EL (cell line): ENCODE measurements at places on chromosomes 4 and X.

DNA sequence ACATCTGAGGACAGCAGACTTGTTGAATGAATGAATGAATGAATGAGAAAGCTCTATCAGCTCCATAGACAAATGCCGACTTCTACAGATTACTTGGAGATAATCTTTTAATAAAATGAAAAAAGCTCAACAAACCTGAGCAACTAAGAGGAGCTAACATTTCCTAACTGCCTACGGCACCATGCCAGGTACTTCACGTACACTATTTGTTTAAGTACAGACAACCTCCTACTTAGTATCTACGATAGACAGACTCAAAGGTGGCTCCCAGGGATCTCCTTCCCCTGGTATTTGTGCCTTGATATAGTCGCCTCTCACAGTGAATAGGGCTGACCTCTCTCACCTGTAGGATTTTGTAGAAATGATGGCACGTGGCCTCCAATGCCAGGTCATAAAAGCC lies 412.2 kb upstream of the FAT1 start:
- DNase-seq, result no peak

DNA sequence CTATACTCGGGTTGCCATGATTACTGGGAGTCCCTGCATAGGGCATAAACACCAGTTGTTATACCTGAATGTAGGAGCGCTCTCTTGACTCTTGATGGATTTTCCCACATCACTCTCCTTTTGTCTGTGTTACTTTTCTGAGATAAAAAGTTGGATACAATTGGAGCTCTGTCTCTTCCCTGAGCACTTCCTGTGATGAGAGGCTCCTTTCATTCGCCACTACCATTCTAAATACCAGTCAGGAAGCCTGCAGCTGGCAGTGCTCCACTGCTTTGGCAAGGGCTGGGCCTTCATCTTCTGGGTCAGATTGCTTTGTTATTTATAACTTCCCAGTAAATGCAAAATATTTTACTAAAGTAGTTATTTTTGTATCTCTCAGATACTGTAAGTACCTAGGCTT lies 13.9 kb downstream of the TCEANC start:
- no peak for DNase-seq

DNA sequence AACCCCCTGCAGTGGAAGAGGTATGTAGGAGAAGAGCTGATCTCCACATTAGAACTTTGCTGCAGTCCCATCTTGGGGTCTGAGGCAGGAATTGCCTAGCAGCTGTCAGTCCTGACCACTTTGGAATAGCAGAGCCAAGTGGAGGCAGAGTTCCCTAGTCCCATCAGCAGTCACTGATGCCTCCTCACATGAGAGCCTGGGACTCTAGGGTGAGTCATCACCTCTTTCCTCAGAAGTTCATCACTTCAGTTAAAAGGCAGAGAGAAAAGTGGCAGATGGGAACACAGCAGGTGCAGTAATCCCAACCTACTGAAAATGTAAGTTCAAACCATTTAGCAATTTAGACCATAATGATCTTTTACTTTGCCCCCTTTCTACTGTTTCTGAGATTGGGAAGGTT lies 73.9 kb upstream of the MED14 start:
- DNase-seq, result peak; percentile 29

DNA sequence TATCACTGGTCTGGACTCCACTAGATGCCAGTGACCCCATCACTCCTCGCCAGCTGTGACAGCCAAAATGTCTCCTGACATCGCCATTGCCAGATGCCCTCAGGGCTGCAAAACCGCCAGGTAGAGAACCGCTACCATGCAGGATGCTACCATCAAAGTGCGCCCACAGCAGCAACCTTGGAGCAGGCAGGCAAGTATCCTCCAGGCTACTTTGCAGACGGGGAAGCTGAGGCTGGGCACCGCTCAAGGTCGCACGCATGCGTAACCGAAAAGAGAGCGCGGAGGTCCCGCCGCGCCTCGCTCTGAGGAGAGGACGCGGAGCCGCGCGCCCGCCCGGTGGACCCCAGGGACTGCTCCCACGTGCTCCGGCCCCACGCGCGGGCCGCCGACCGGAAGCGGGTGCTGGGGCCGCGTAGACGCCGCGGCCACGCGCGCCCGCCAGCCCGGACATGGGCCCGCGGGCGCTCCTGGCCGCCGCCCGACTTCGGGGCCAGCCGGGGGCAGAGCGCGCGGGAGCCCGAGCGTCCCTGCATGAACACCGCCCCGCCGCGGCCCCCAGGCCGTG lies at the start of gene STS:
Gene STS, plus strand, starts transcription at position 300 of the 565 bp plus-strand sequence. CDS start 105,488 bp downstream, outside the sequence.
- peak; percentile 7 for DNase-seq

DNA sequence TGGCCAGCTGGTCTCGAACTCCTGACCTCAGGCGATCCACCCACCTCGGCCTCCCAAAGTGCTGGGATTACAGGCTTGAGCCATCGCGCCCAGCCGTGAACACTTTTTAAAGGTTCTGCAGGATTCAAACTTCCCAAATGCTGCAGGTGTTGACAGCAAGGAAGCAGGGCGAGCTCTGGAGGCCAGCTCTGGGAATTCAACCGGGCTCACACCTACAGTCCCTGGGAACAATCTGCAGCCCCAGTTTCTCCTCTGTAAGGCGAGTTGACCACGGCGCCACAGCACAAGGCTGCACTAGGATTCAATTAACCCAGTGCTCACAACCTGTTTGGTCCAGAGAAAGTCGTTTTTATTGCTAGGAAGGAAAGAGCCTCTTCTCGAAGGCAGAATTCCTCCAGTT lies 1.6 kb downstream of the MTNR1A start:
- no peak for DNase-seq
